Head of caudate nucleus (tissue), 42 donors: ENCODE measurements at places on chromosomes 16 and 17.
A peak's percentile ranks its signal among the peaks of the same experiment; 100 is the strongest.

DNA sequence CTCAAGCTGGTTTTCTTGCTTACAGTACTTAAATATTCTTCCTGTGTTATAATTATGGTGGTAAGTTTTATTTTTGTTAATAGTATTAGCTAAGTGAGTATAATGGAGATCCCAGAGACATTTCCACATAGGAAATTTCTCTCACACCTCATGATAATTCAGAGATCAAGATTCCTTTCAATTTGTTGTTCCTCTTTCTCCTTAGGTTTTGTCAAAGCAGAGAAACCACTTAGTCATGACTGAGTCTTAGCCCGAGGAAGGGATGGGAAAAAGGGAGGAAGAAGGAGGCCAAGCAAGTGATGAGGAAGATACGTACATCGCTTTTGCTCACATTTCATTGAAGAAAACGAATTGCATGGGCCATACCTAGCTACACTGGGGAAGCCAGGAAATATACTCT, 18.4 kb downstream of the ESRP2 start:
- DNase-seq: no peak

- no peak for DNase-seq
Observed at GRCh38 chr17:45751466-45751865, 32.7 kb upstream of the CRHR1 start.

DNA sequence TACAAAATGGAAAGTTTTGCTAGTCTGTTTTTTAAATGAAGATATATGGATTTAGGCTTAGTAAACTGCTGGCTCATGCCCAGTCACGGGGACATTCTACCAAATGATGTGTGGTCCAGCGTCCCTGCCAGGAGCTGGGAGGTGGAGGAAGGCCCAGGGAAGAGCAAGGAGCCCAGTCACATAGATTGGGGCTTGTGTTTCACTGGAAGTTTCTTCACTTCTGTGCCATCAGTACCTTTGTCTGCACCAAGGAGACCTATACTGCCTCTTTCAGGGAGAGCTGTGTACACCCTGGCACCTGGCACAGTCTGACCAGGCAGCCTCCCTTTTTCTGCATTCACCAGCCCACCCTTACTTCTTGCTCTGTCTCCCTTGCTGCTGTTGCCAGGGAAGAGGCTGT, 32.6 kb upstream of the ERN1 start:
- no peak for DNase-seq

GRCh38 chr16:81902025-81902424, 109.2 kb downstream of the SDR42E1 start:
- DNase-seq: no peak

DNA sequence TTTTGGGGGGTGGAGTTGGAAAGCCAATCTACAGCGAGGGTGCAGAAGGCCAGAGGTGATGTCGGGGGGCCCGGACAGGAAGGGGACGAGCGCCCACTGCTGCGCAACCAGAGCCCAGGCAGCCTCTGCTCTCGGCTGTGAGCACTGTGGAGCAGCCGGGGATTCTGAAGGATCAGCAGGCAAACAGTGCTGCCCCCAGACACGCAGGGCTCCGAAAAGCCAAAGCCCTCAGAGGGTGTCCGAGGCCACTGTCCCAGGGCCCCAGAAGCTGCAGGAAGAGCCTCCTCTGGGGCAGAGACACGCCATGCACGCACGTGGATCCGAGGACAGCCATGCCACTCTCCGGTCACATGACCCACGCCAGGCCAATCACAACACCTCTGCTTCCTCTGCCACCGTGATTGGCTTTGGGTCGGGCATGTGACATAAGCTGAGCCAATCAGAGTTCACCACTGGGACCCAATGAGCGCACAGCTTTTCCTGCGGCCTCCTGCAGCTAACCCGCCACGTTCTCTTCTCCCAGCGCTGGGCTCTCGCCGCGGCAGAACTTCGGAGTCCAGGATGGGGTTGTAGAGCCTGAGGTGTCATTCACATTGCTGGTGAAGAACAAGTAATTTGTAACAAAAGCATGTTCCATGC, 40.7 kb downstream of the ACTG1 start:
- peak; percentile 84 for DNase-seq

DNA sequence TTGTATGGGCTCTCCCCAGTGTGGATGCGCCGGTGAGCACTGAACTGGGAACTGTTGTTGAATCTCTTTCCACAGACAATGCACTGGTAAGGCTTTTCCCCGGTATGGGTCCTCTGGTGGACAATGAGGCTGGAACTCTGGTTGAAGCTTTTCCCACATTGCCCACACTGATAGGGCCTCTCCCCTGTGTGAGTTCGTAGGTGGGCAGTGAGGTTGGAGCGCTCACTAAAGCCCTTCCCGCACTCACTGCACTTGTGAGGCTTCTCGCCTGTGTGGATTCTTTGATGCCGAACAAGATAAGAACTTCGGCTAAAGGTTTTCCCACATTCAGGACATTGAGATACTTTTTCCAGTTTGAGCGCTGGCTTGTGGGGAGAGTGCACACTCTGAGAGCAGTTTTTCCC, 17.8 kb downstream of the ZSCAN32 start:
- DNase-seq: no peak

DNA sequence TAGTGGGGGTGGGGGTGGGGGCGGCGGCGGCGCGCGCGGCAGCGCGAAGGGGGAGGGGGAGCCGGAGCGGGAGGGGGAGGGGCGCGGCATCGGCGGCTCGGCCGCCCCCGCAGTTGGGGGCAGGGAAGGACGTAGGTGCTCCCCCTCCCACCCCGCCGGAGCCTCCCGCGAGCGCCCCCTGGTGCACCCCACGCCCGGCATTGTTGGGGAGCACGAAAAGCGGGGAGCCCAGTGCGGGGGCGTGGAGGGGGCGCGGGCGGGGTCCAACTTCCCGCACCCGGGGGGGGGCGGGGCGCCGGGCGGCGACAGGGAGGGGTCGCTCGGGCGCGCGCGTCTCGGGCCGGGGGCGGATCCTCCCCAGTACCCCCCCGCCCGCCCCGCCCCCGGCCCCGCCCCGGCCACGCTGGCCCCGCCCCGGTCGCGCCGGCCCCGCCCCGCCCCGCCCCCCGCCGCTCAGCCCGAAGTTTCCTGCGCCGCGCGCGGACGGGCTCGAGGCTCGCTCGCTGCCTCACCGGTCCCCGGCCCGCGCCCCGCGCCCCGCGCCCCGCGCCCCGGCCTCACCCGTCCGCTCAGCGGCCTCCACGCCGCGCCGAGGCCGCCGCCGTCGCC, at the start of gene CACNA1H:
Gene CACNA1H, plus strand, starts transcription at position 456 of the 609 bp plus-strand sequence. CDS start 632 bp downstream, outside the sequence.
- no peak for DNase-seq

DNA sequence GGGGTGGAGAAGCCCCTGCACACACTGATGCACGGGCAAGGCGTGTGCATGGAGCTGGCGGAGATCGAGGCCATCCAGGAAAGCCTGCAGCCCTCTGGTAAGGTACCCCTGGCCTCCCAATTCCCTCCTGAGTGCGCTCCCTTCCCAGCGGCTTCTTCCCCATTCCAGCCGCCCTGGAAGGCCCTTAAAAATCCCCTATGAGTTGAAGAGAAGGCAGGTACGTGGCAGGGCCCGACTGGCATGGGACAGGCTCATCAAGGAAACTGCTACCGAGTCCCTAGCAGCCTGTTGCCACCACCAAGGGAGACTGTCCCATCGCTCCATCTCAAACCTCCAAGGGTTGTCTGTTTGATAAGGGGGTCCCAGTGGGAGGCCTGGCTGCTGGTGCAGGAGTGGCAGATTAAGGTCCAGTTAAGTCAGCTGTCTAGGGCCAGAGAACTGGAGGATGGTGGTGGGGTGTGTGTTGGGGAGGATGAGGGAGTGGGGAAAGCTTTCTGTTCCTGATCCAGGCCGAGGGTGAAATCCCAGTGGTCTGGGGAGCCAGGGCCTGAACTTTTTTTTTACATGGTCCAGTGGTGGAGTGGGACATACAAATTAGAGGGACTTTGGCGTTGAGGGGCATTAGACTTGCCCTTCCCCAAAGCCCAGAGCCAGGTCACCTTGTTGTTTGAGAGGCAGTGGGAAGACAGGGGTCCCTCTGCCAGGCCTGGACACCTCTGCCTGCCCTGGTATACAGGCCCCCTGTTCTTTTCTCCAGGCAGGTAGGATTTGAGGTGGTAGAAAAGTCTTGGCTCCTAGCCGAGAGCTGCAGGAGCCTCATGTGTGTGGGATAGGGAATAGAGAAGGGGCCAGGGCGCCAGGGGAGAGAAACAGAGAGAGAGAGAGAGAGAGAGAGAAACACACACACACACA, 994 bp downstream of the IGFBP4 start:
- DNase-seq: no peak

DNA sequence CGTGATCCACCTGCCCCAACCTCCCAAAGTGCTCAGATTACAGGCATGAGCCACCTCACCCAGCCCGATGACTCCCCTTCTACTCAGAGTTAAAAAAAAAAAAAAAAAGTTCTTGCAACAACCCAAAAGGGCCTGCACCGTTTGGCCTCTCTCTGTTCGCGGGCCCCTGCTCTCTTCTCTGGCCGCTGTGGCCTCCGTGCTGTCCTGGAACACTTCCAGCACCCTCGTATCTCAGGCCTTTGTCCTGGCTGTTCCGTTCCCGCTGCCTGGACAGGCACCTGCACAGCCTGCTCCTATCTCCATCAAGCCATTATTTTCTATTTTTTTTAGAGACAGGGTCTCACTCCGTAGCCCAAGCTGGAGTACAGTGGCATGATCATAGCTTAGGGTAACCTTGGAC, 10.8 kb downstream of the MYO1C start:
- no peak for DNase-seq

GRCh38 chr17:77312786-77313599, 172.2 kb downstream of the SEC14L1 start:
- no peak for DNase-seq

GRCh38 chr16:70162041-70162451, 11.5 kb upstream of the CLEC18C start:
- peak; percentile 51 for DNase-seq

DNA sequence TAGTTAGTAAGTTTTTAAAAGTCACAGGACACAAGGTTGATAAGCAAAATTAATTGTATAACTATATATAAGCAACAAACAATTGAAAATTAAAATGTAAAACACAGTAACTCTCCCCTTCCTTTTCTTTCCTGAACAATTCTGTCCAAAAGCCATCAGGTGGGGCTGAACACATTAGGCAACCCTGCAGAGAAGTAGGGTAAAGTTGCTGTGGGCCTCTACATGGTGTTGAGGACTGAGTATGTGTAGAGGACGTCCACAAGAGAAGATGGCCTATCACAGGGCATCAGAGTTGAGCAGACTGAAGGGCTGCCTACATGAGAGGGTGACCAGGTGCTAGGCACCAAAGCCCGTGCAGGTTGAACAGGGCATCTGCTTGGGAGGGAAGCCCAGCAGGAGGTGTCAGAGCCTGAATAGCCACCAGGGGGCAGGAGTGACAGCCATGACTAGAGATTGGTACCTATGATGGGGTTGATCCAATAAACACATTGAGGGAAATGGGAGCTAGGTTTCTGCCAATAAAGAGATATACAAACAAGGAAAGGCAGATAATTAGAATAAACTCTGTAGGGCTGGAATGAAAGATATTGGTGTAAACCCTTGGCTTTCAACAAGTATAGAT, 415.1 kb downstream of the NPIPA8 start:
- DNase-seq: no peak

DNA sequence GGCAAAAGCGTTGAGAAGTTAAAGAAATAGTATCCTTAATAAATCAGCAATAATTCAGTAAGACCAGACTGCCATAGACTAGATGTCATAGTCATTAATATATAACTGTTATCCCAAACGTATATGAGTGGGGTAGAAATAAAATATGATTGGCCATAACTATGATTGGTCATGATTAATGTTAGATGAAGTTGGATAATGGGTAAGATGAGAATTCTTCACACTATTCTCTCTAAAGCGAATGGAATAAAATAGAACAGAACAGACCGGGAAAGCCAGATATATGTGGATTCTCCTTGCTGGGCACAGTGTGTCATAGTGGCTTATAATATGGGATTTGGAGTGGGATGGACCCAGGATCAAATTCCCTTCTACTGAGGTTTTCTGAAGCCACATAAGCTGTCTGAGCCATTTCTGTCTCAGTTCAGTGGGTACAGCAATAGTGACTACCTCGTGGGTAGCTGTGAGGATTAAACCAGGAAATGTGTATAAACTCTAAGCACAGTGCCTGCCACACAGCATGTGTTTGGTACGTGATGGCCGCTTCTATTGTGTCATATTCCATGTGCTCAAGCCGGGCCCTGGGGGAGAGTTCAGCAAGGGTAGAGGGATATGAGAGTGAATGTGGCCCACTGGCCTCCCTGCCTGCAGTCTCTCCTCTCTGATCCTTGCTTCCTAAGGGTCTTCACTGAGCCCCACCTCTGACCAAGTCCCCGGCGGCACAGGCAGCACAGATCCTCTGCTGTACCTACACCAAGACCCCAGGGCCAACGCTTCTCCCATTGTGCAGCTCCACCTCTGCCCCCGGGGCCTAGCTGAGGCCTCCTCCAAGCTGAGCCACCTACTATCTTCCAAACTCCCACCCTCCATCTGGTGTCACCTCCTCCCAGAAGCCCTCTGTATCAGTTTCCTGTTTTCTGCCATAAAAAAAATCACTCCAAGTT, 3.7 kb downstream of the CETP start:
- no peak for DNase-seq

GRCh38 chr17:600576-601243, 113.9 kb downstream of the VPS53 start:
- DNase-seq: no peak

GRCh38 chr16:78998879-78999278, 601.7 kb downstream of the MAF start:
- no peak for DNase-seq

- DNase-seq: peak; percentile 42
Observed at GRCh38 chr17:78893684-78894083, 9.3 kb downstream of the CEP295NL start.

DNA sequence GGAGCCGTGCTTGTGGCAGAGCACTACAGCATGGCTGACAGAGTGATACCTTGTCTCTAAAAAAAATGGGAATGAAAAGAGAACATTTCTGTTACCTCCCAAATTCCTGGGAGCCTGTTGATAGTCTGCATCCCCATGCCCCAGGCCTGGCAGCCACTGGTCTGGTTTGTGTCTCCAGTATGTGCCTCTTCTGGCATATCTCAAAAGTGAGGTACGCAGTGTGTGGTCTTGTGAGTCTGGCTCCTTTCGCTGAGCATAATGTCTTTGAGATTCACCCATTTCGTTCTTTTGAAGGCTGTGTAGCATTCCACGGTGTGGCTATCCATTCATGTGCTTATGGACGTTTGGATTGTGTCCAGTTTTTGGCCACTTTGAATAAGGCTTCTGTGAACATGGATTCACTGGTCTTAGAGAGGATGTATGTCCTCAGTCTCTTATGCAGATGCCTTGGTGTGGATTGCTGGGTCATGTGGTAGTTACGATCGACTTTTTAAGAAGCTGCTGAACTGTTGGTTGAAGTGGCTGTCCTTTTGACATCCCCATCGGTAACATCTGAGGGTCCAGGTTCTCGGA, 39.1 kb downstream of the PRMT7 start:
- no peak for DNase-seq

- DNase-seq: no peak
Observed at GRCh38 chr17:2939714-2940351, 123.6 kb downstream of the OR1D5 start.
